ENCODE measurements at places on chromosomes 3 and 15.

DNA sequence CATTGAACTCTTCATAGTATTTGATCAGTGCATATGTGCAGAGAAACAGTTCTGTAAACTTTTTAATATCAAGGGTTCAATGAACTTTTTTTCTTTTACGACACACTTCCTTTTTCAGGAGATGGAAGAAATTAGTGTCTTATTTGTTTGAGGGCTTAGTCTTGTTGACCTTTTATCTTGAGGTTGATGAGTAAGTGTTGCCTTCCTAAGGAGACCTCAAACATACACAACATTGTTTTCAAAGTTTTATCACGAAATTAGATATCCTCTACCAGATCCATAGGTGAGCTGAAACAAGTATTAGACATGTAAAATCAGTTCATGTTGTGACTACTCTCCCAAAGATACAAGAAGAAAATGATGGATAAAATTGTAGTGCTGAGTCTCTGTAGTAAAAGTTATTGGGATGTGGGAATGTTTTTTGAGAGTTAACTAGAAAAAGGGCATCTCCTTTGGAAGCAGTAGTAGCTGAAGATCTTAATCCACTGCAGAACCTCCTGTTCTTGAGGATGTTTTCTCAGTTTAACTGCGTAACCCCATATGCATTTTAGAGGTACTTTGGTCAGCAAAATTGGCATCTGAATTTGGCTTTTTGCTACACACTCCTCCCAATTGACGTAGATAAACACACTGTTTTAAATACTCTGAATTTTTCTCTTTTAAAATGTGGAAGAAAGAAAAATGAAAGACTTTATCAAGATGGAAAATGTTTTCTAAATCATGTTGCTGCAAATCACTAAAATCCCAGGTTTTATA, 116.8 kb downstream of the GALK2 start:
- DNase-seq: no peak

- no peak for DNase-seq
Observed at GRCh38 chr15:52727815-52728214, 48.6 kb upstream of the ATOSA start.

GRCh38 chr15:88700716-88701115, 61.9 kb downstream of the ISG20 start:
- DNase-seq: no peak

GRCh38 chr3:72152551-72153476, 367.9 kb upstream of the PROK2 start:
- DNase-seq: no peak

DNA sequence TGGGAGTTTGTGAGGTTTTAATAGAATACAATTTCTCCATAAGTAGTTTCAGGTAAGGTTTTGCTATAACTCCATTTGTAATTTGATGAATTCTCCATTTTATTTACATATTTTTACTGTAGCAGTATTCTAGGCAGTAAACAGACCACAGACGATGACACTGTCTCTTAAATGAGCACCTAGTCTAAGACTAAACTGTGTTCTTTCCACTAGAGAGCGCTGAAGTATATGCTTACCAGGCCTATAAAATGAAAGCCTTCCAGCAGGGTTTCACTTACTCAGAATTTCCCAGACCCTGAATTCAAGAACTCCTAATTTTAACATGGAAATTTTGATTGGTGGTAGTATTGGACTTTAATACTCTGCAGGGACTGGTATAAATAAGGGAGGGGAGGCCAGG, 41.6 kb downstream of the POLG start:
- no peak for DNase-seq

DNA sequence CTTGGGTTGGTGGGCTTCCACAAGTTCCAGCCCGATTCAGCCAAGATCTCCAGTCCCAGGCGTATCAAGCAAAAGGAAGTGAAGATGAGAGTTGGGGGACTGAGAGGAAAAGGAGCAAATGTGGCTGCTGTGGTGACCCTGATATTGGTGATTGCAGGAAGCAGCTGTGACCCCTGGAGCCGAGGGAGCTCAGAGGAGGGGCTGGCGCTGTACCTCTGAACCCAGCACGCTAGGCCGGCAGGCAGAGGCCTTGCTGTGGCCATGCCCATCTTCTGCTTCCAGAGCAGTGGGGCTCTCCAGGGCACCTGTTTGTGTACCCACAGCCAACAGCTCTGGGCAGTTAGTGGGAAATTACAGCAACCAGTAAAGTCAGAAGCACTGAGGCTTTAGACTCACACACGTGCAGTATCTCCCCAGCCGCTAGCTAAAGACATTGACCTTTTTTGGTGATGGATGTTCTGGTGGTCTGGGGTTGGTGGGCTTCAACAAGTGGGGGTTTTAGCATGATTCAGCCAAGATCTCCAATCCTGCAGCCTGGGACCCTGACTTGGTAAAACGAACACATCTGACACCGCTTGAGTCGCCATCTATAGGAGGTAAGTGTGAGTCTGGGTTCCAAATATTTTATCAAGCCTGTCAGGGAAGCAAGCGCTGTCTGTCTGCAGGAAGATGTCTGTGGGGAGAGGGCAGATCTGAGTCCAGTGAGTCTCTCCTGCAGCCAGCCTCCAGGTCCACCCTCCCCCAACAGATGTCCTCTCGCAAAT, 33.1 kb downstream of the TM2D3 start:
- no peak for DNase-seq

GRCh38 chr3:71672340-71672739, 52.9 kb downstream of the EIF4E3 start:
- no peak for DNase-seq

GRCh38 chr15:83010709-83011270, 649 bp downstream of the C15orf40 start:
- peak; percentile 71 for DNase-seq

DNA sequence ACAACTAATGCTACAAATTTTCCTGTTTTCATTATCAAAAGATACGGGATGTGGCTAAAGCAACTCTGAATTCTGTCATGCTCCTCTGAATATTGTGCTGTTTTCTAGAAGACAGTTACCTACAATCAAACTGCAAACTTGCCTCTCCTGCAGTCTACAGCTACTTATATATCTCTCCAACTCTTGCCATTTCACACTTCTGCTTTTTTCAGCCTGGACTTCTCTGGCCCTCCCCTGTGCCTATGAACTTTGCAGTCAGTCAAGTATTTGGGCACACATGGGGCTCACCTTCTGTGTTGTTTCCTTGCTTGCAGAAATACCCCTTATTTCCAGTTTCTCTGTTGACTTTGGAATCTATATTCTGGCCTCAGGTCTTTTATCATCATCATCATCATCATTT, 575.6 kb downstream of the GRM7 start:
- no peak for DNase-seq

DNA sequence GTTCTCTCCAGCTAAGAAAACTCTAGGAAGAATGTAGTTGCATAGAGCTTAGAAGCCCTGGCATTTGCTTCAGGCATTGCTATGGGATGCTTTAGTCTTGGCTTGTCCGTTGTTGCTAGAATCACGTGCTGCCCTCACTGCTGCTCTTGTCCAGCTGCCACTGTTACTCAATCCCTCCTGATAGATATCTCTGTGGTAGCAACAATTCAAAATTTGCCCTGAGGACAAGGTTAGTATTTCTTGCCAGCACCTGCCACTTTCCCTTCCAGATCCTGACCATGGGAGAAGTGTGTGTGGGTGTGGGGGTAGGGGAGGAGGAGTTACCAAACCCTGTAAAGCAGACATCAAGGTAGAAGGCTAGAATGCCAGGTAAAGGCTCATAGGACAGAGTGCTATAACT, 113.8 kb downstream of the PPM1L start:
- no peak for DNase-seq

GRCh38 chr3:55720614-55721013, 233.5 kb upstream of the WNT5A start:
- no peak for DNase-seq

DNA sequence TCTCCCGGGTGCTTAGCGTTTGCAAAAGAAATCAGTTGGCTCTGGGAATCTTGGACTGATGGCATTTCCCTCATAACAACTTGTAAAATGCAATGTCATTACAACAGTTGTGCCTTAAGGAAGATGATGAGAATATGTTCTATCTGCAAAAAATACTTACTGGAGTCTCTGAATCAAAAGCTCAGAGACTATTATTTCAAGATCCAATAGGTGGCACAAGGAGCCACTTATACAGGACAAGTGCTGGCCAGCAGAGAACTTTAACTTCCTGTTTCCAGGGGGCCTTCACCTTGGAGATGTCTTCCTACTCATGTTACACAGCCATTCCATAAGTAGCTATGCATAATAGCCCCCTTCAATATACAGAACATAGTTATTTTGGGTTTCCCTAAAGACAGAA, 8.9 kb upstream of the RPS27L start:
- no peak for DNase-seq

GRCh38 chr15:100790786-100791265, 88.8 kb upstream of the ALDH1A3 start:
- no peak for DNase-seq

GRCh38 chr3:58218904-58219303, 8.1 kb upstream of the DNASE1L3 start:
- no peak for DNase-seq

DNA sequence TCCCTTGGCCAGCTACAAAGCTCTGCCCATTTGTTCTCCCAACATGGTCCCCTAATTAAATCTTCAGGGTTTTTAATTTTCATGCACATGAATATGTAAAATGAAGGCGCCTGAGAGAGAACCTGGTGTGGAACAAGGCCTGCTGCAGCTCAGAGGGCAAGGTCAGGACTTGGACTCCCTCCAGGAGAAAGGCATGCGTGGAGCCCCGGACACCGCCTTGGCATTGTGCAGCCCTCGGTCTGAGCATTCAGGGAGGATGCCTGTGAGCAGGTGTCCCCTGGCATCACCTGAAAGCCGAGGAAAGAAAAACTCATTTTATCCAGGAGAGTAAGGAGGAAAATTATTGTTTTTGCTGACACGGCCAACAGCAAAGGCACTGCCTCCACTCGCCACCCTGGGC, 33.8 kb upstream of the EPHB1 start:
- DNase-seq: no peak

DNA sequence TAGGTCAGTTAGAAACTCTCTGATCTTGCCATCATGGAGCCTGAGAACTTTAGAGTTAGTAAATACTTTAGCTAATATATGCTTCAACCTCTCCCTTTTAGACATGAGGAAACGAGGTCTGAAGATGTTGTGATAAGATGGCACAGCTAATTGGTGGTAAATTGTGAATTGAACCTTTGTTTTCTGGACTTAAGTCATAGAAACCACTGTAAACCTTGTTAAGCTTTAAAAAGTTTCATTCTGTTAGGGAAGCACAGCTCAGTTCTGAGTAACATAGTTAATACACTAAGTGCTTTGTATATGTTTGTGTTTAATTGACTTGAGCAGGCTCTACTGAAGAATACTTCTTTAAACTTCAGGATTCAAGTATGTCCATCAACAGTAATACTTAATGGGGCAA, 108.6 kb downstream of the AKAP13 start:
- DNase-seq: no peak

GRCh38 chr15:74053941-74054529, 28.3 kb downstream of the GOLGA6A start:
- peak; percentile 61 for DNase-seq

GRCh38 chr15:41965441-41966413, 6.6 kb downstream of the EHD4 start:
- no peak for DNase-seq

- DNase-seq: no peak
Observed at GRCh38 chr15:37873336-37873735, 61.1 kb upstream of the TMCO5A start.

GRCh38 chr3:133474817-133475216, 75.0 kb downstream of the BFSP2 start:
- DNase-seq: no peak

GRCh38 chr3:14583548-14584091, 43.5 kb upstream of the GRIP2 start:
- DNase-seq: no peak

- DNase-seq: no peak
Observed at GRCh38 chr3:40829876-40830275, 305.1 kb downstream of the ZNF621 start.

DNA sequence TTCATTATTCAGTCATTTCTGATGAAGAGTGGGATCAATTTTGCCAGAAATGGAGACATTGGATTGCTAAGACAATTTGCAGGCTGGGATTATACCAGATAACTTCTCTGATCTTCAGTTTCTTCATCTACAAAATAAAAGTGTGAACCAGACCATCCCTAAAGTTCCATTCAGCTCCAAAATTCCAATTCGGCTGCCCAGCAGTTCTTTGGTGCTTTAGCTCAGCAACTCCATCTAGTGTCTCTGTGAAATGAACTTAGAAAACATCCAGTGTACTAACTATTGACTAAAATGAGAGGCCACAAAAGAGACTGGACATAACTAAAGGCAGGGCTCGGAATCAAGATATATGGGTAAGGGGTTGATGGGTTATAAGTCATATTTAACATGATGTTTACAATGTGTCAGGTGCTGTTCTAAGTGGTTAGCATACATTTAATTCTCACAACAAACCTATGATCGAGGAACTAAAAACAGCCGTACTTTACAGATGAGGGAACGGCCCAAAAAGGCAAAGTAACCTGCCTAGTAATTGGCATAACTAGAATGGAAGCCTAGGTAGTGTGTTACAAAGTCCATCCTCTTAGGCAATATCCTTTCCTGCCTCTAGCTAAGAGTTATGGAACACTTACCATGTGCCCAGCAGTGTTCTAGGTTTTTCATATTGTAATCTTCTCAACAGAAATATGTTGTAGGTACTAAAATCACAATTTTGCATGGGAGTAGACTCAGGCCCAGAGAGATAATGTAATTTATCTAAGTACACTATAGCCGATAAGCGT, 17.0 kb downstream of the THAP10 start:
- no peak for DNase-seq

DNA sequence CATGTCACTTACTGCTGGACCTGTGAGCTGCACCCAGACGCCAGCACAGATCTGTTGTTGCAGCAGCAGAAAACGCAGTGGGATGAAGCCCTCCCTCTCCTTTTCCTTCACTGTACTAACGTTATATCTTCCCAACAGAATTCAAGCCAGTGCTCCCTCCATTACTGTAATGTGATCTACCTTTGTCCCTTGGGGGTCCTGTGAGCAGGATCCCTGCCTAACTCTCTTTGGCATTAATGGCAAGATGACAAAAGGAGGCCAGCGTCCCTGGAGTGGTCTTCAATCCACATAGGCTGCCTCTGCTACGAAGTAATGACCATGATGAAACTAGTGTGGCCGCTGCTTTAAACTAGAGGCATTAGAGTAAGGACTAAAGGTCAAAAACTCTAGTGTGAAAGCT, 69.3 kb upstream of the SOX14 start:
- no peak for DNase-seq

DNA sequence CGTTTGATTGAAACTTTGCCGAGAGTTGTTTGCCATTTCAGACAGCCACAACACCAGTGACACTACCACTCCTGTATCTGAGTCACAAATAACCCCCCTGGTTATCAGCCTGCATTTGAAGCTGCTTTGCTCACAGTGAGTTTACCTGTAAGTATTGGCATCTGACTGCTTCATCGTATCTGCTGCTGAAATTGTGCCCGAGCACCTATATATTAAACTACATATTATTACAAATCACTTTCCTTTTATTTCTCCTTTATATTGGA, 39.2 kb upstream of the SPSB4 start:
- no peak for DNase-seq

DNA sequence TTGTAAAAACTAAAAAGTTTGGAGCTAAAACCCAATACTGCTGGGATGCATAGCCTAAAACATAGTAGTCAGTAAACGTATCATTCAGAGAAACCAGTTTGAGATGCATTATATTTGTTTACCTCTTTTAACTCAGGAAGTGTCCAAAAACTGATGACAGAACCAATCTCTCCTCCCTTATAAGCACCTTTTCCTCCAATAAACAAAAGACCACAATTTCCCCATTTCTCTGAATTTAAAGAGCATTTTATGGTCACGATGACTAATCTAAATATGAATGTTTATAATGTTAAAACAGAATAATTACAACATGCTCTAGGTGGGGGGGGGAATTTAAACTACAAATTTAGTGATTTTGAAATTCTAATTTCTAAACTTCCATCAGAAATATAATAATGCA, 58.5 kb downstream of the CEP63 start:
- no peak for DNase-seq

Data from stimulated activated CD4-positive, alpha-beta T cell treated with anti-CD3 and anti-CD28 coated beads, Interleukin-4, amount 100 ng/mL, for 4 hours (primary cell).